ENCODE measurements at places on chromosomes 2 and 18. TPM values are rescaled to one million over a fixed set of nuclear protein-coding genes. Genes with fewer than 3 reads are reported as not detected.

Gene WNT6
- total RNA-seq, result not detected

Gene SLC19A3
- total RNA-seq, result 0.26 TPM

Gene SLC14A1
- 6.9 TPM for total RNA-seq

Gene SLC16A14
- 12.4 TPM for total RNA-seq

Gene CEP68
- total RNA-seq, result 3.4 TPM

Gene COLEC11
- 0.44 TPM for total RNA-seq

Gene GREB1L
- total RNA-seq, result 6.3 TPM

Gene COA5
- 34.0 TPM for total RNA-seq

Gene LBX2
- not detected for total RNA-seq

Gene DSC3
- total RNA-seq, result 11.1 TPM

Gene RAX
- not detected for total RNA-seq

Gene CNGA3
- not detected for total RNA-seq

Gene SRD5A2
- total RNA-seq, result 0.07 TPM

Gene POTEI
- total RNA-seq, result not detected

Gene SNRPD1
- total RNA-seq, result 82.2 TPM

Gene ABCG8
- not detected for total RNA-seq

Gene SERPINB2
- 9.9 TPM for total RNA-seq

Gene ZNF385B
- total RNA-seq, result 0.81 TPM

Gene NT5C1B
- total RNA-seq, result not detected

Gene AGXT
- total RNA-seq, result not detected

Gene TCF23
- total RNA-seq, result not detected

Gene TMEM37
- 0.26 TPM for total RNA-seq

Gene HOXD13
- total RNA-seq, result 0.36 TPM

Gene CGREF1
- total RNA-seq, result 18.7 TPM

Gene UBR3
- 30.9 TPM for total RNA-seq

Measured in PC-3 (cell line).